Activated CD4-positive, alpha-beta T cell treated with anti-CD3 and anti-CD28 coated beads, Interleukin-2, amount 50 U/mL, for 1 hour (primary cell): ENCODE measurements at places on chromosomes 3 and 15.

DNA sequence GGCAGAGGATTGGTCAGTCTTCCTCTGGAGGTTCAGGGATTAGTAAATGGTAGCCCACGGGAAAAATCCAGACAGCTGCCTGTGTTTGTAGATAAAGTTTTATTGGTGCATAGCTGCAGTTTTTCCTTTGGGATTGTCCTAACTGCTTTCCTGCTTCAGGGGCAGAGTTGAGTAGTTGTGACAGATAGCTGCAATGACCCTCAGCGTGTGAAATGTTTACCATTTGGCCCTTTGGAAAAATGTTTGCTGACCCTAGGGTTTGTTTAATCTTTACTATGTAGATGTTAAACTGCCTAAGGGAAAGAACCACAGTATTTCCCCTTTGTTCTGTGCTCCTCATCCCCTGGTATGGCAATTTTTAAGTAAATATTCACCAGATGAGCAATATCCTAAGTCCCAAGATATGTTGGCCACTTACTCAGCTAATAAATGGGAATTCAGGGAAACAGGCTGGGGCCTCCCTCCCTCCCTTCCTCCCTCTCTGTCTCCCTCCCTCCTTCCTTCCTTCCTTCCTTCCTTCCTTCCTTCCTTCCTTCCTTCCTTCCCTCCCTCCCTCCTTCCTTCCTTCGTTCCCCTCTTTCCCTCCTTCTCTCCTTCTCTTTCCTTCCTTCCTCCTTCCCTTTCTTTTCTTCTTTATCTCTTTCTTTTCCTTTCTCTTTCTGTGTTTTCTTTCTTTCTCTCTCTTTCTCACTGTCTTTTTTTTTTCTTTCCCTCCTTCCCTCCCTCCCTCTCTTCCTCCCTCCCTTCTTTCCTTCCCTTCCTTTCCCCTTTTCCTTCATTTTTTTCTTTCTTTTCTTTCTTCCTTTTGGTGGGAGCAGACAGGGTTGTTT lies 234.6 kb upstream of the BHLHE40 start:
- DNase-seq = no peak

DNA sequence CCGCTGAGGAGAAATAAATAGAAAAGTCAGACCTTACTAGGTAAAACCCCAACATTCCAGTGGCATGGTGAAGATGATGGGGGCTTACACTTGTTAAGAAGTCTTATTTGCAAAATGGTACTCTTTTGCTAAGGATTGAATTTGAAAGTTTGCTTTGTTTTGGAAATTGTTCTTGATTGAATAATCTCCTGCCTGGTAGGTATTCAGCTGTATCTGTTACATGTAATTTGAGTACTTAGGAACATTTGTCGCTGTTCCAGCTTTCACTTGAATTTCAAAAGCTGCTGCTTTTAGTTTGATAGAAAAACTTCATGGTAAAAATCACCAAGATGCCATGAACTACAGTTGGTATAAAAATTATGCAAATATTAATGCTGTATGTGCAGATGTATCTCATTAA lies 44.6 kb downstream of the TFG start:
- DNase-seq = no peak

- DNase-seq = no peak
These were observed 134.8 kb downstream of the THRB start for GRCh38 chr3:24359645-24360462.

GRCh38 chr15:56871185-56871584 lies 47.3 kb upstream of the TCF12 start:
- no peak for DNase-seq

GRCh38 chr15:95176794-95177577 lies 945.6 kb downstream of the MCTP2 start:
- DNase-seq = no peak

DNA sequence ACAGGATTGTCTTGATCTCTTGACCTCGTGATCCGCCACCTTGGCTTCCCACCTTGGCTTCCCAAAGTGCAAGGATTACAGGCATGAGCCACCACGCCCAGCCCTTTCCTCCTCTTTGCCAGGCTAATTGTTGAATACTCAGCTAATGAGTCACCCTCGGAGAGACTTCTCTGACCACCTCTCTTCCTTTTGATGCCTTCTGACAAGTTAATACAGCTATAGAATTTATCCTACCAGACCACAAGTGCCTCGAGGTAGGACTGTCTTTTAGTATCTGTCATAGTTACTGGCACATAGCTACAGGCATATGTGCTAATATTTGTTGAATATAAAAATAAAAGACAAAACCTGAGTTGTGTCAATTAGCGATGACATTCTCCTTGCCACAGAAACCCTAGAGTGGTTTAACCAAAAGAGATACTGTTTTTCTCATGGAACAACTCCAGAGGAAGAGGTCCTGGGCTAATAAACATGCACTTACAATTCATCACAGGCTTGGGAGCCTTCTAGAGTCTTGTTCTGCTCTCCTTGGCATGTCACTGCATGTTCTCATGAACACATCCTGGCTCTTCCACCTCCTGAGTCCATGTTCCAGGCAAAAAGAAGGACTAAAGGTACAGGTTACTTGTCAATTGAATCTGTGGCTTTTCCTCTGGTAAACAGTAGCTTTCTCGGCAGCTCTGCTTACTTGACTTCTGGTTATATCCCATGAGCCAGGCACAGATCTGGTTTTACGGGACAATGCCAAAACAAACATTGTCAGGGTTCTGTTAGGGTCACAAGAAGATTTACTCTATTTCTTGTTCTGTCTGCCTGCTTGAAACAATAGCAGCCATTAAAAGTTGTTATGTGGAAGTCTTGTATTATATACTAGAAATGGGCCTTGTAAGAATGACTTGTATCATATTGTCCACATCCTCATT lies 332.3 kb downstream of the THSD4 start:
- DNase-seq = no peak

DNA sequence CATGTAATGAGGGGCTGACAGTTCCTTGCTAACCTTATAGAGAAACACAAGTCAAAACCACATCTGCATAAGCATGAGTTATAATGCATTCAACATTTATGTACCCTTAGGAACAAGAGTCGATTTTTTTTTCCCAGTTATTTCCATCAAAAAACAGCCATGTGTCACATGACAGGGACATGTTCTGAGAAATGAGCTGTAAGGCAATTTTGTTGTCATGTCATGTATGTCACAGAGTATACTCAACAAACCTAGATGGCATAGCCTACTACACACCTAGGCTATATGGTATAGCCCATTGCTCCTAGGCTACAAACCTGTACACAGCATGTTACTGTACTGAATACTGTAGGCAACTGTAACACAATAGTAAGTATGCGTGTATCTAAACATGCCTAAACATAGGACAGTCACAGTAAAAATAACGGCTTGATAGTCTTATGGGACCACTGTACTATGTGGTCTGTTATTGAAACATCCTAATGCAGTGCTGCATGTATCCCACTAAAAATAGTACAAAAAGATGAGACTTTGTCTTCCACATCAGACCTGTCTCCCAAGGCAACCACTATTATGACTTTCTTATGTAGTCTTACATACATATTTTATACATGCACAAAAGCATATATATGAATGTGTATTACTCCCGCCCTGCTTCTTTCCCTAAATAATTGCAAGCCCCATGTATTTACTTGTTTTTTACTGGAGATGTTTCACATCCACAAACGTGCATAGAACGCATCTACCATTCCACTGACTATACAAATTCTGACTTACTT lies 34.9 kb downstream of the LINS1 start:
- no peak for DNase-seq

DNA sequence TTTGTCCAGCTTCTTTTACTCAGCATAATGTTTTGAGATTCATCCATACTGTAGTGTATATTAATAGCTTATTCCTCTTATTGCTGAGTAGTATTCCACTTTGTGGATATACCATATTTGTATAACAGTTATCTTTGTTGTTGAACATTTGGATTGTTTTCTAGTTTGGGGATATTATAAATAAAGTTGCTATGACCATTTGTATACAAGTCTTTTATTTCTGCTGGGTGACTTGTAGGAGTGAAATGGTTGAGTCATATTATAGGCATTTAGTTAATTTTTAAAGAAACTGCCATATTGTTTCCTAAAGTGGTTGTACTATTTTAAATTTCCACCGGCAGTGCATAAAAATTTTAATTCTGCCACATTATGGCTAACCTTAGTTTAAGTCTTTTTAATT lies 53.4 kb downstream of the RPL39L start:
- DNase-seq = no peak

DNA sequence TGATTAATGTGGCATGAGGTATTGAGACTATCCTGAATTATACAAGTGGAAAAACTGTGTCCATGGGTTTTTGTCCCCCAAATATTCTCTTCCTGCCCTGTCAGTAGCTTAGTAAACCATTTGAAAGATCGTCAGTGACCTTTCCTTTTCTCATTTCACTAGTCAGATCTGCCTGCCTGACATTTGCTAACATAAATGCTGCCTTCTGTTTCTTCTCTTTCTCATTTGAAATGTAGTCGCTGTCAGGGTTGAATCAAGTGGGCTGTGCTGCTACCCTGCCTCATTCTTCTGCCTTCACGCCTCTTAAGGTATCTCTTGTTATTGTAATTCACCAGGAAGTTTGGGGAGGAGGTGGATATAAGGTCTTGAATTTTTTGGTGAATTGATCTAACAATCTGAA lies 67.5 kb downstream of the LRCH3 start:
- DNase-seq = no peak

DNA sequence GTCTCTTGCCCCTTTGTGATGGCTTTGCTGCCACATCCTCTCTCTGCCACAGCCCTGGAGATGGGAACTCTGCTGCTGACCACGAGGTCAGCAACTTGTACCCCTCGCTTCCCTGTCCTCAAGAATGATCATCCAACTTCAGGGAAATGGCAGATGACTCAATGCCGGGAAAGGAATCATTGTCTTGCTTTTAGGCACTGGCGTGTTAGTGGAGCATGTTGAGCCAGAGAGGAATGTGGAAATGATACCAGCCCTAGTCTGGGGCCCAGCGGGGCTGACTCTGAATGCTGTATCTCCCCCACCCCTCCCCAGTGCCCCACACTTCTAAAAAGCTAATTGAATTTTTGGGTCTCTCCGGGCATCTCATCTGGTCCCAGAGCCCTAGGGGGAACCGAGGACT lies 184.9 kb upstream of the BHLHE40 start:
- DNase-seq = no peak

GRCh38 chr15:64017082-64017588 lies 29.1 kb downstream of the DAPK2 start:
- no peak for DNase-seq

GRCh38 chr15:70275461-70276138 lies 177.9 kb upstream of the TLE3 start:
- DNase-seq = no peak
